ENCODE measurements at places on chromosomes 6 and 20. TPM values are rescaled to one million over a fixed set of nuclear protein-coding genes. Genes with fewer than 3 reads are reported as not detected.

The PTCHD4 gene
- not detected for total RNA-seq

The LRFN2 gene
- total RNA-seq, result 0.08 TPM

The TPD52L1 gene
- total RNA-seq, result not detected

DNA sequence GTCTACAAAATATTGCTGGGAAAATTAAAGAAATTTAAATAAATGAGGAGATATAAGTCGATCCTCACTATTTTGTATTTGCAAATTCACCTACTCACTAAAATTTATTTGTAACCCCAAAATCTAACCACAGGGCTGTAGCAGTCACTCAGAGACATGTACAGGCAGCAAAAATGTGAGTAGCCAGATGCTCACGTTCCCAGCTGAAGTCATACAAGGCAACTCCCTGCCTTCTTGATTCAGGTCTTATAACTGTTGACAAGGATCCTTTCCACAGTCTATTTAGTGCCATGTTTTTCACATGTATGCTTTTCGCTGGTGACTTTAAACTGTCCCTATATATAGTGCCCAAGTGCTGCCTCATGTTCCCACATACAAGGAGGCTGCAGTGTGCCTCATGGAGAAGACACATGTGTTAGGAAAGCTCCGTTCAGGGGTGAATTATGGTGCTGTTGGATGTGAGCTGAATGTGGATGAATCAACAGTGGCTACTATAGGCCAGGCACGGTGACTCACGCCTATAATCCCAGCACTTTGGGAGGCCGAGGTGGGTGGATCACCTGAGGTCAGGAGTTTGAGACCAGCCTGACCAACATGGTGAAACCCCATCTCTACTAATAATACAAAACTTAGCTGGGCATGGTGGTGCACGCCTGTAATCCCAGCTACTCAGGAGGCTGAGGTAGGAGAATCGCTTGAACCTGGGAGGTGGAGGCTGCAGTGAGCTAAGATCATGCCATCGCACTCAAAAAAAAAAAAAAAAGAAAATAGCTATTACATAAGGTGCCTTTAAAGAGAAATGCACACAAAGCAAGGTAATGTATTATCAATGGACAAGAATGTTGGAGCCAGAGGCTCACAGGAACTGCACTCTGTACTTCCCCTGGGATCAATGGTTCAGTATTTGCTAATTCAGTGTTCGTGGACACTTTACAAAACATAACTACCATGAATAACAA is 55.3 kb downstream of the STK35 start:
- no peaks in the 10 kb centered on the region for H3K27me3 ChIP-seq
- no peak for DNase-seq
- no peak overlapping the region for H3K27ac ChIP-seq

- no peak overlapping the region for H3K4me3 ChIP-seq
- no peak for DNase-seq
- H3K27me3 ChIP-seq, result no peaks in the 10 kb centered on the region
- H3K4me1 ChIP-seq, result no peaks in the 10 kb centered on the region
- no peaks in the 10 kb centered on the region for H3K36me3 ChIP-seq
- H3K27ac ChIP-seq, result no peak overlapping the region
Measured at GRCh38 chr20:17077030-17077429, 149.8 kb upstream of the PCSK2 start.
